ENCODE measurements at places on chromosomes 7 and 10.

GRCh38 chr7:127251036-127251464 lies 1.7 kb downstream of the GRM8 start:
- DNase-seq = no peak

GRCh38 chr7:102432442-102433218 lies 745 bp upstream of the ORAI2 start:
- DNase-seq = no peak

- no peak for DNase-seq
These were observed 2.3 kb upstream of the CREB5 start for GRCh38 chr7:28409716-28410627.

DNA sequence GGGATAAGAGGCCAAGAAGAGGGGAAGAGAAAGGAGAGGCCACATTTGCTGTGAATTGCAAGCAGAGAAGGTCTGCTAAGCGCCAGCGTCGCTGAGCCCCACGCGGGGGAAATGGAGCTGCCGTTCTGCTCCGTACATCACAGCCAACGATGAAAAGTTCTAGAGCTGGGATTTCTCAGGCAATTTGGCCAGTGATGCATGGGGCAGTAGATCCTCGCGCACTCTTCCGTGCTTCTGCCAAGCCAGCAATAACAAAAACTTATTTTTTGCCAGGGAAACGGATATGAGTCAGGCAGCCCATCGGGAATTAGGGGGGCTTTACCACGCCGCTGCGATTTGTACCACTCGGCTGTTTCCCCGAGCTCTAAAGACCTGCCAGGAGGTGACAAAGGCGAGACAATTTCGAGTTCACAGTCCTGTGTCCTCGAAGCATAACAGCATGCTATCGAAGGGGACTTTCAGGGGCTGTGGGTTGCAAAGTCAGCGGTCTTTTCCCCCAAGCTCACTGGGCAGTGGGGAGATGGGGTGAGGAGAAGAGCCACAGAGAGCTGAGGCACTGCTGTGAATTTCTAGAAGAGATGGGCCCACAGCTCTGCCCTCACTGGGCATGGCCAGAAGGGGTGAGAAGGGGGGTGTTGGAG lies 30.0 kb upstream of the SLF2 start:
- no peak for DNase-seq

DNA sequence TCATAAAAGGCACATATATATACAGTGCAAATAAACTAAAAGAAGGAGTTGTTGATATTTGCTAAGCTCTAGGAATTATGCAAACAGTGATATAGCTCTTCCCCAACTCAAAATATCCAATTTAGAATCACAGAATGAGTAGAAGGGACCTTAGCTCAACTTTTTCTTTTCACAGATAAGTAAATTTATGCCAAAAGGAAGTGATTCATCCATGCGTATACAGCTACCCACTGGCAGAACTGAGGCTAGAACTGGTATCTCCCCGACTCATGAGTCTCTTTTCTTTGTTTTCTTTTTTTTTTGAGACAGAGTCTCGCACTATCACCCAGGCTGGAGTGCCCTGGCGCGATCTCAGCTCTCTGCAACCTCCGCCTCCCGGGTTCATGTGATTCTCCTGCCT lies 54.2 kb upstream of the SVIL start:
- no peak for DNase-seq

DNA sequence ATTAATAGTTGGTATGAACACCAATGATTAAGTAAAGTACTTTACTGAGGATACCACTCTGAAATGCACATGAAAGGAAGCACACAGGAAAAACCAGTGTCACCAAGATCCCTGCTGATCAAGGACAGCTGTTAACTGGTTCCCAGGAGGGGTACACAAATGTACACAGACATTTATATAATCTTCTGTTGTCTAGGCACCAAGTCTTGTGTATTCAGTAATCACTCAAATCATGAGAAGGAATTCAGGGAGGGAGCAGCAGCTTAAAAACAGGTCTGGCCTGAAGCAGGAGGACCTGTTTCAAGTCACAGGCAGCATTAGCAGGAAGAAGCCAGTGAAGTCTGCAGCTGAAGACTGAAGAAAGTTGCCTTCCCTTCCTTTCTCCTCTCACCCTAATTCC lies 18.7 kb downstream of the MPP7 start:
- DNase-seq = no peak

- no peak for DNase-seq
These were observed 77.9 kb upstream of the MXI1 start for GRCh38 chr10:110129490-110129889.

GRCh38 chr7:30470771-30471170 lies 7.8 kb downstream of the NOD1 start:
- peak; percentile 65 for DNase-seq

- DNase-seq = no peak
These were observed 24.3 kb downstream of the SPAG6 start for GRCh38 chr10:22369434-22370072.

GRCh38 chr10:52740913-52741675 lies 31.5 kb downstream of the MBL2 start:
- no peak for DNase-seq

- no peak for DNase-seq
These were observed 9.5 kb downstream of the SEPHS1 start for GRCh38 chr10:13338390-13339110.

All from NCI-H1092 (cell line).